ENCODE measurements at places on chromosomes 5 and 9.

DNA sequence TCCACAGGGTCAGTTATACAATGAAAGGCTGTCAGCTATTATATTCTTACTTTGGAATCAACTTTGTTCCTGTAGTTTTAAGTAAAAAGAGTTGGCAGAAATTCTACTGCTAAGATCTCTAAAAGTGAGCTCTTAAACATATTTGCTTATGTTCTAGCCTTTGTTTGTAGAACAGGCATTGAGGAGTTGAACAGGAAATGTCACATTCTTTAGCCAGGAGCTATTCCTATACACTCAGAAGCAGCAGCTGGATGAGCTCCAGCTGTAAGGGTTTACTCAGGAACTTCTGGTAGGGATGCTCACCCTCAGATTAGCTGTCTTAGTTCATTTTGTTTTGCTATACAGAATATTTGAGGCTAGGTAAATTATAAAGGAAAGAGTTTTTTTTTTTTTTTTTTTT, 22.4 kb upstream of the SPINK14 start:
- no peak for DNase-seq

DNA sequence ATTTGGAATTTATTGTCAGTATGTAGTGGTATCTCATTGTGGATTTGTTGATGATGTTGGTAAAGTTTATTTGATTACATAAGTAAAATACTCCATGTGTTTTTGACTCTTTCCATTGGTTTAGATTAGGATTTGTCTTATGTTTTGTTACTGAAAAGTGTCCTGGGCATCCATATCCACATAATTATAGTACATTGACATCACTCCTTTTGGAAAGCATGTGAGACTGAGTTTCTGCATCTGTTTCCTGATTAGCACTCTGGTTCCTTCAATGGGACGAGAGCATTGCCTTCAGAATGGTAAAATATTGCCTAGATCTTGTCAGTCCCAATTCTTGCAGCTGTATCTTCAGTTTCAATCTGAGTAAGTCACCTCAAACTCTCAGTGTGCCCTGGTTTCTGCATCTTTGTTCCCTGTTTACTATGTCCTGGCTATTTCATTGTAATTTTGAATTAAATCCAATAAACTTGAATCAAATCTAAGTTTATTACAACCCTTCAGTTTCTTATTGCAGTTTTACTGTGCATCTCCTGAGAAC, 128.1 kb downstream of the FBXO38 start:
- DNase-seq, result peak; percentile 1

- peak; percentile 45 for DNase-seq
Observed at GRCh38 chr9:5631026-5631425, 2.1 kb downstream of the RIC1 start.

DNA sequence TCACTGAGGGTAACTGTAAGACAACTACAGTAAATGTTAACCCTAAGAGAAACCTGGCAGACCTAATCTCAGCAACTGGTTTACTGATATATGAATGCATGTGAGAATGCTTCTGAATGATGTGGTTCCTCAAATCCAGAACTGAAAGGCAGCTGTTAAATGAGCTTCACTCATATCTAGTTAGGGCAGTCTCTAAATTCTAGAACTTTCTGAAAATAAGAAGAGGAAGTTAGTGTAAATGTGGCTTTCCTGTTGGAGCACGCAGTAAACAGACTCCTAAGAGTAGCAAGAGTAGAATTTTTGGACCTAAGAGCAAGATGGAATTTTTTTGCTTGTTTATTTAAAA, 117.9 kb upstream of the KCNN2 start:
- DNase-seq, result no peak

GRCh38 chr5:39619168-39619818, 194.5 kb upstream of the DAB2 start:
- no peak for DNase-seq

DNA sequence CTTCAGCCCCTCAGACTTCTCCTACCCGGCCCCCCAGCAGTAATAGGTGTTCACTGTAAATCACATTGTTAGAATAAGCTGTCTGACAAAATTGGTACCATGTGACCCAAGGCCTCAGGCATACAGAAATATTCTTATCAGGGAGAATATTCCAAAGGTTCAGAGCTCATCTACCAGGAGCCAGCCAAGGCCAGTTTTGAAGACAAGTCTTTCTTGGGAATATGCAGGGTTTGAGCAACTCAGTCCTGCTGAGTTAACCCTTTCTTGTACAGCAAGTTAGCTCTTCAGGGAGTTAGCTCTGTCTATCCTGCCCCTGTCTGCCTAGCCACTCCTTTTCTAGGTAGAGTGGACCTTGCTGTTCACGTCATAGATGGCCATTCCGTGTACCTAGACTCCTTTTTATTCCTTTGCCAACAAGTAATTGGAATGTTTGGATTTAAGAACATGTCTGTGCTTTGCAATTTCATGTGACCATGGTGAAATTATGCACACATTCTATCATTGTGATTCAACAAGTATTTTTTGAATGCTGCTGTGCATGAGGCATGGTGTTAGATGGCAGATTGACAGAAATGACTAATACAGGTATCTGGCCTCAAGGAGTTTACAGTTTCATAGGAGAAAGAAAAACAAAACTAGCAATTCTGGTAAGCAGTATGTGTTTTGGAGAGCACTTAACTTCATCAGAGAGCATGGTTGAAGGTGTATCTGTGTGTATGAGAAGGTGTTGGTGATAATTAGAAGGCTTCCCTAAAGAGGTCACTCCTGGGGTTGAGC, 22.6 kb downstream of the TGFBR1 start:
- DNase-seq, result no peak

DNA sequence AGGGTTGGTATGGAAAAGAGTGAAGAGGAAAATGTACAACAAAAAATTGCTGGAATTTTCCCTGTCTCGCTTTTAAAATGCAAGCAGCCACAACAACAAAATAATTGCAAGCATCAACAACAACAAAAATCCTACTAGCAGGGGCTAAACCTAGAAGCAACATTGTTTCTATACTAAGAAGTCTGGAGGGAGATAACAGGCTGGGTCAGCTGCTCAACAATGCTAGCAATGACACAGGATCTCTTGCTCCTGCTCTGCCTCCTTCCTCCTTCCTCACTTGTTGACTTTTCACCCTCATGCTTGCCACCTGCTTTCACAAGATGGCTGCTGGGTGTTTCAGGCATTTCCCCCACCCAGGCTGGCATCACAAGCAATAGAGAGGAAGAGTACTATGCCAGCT, 7.6 kb upstream of the AOPEP start:
- DNase-seq, result no peak

GRCh38 chr5:150904479-150905311, at the start of gene ZNF300:
Gene ZNF300, minus strand, starts transcription at chr5:150904980. Its CDS starts 1,825 bp downstream, at chr5:150903155.
- peak; percentile 77 for DNase-seq

GRCh38 chr9:121268851-121269641, 1.1 kb downstream of the GSN start:
- peak; percentile 83 for DNase-seq

DNA sequence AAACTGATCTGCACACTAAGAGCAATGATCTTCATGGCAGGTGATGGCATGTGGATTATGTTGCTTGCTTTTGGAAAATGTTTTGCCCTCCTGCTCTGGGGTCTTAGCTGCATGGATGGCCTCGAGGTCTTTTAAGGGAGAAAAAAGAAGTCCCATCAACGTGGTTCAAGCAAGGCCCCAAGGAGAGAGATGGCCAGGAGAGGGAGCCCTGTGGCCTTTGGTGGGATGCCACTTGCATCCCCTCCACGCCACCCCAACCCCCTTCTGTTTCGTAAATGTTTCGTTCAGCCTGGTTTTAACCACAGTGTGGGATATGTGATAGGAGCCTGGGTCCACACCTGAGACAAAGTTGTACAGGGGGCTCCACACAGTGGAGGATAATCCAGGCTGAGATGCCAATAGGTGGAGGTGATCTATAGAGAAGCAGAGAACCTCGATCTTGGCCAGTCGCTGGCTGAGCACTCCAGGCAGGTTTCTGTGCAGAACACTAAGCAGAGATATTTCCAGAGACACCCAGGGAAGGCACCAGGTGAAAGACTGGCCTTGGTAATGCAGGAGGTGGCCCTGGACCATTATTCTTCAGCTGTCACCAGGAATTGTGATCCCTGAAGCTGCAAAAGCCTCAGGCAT, 25.8 kb upstream of the FRRS1L start:
- DNase-seq, result no peak

DNA sequence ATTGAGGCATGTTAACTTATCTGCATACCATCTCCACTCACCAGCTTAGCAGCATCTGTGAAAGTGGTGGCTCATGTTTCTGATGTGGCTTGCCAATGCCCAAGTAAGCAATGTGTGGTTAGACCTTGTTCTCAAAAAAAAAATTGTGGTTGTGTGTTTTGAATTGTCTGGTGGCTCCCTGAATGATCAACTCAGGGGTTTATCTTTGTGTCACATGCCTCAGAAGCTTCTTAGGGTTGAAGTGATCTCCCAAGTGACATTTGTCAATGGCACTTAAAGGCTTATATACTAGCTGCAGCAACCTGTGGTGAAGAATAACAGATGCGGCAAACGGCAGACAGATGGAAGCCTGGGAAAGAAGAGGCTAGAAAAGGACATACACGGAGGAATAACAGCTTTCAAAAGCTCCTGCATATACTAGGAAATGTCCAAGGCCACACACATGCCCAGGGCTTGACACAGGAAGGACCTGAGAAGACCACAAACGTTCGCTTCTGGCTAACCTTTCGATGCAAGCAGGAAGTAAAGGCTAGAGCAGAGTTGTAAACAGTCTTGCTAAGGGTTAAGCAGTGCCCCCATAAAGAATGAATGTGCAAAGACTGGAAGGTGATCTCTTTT, 42.2 kb upstream of the FSD1L start:
- no peak for DNase-seq

GRCh38 chr9:79759460-79759859, 187.7 kb downstream of the TLE4 start:
- no peak for DNase-seq

DNA sequence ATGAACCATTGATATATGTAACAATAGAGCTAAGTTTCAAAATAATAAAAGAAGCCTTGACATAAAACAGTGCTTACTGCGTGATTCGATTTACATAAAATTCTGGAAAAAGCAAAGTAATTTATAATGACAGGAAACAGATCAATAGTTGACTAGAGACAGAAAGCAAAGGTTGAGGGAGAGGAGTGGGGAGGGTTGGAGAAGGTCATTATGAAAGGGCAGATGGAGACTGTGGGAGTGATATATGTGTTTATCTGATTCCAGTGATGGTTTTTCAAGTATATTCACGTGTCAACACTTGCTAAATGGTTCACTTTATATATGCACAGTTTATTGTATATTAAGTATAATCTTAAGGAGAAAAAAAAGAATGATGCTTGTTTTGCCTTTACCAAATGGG, 1885.7 kb upstream of the NUDT12 start:
- no peak for DNase-seq

- no peak for DNase-seq
Observed at GRCh38 chr5:21195145-21195544, 1207.1 kb upstream of the CDH18 start.

DNA sequence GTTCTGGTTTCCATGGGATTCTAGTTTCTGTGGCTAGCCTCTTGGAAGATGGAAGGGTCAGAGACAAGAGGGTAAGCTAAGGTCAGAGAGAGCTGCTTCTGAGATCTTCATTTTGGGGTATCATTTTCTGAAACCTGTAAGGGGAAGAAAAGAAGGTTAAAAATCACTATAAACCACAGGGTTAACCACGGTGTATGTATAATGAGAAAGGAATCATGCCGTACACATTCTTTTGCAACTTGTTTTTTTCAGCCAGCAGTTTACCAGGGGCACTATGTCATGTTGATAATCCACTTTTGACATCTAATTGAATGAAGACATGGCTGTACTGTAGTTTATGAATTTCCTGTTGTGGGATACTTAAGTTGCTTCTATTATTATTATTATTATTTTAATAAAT, 164.4 kb downstream of the FOCAD start:
- DNase-seq, result no peak

GRCh38 chr5:107535849-107536248, 134.9 kb downstream of the EFNA5 start:
- no peak for DNase-seq

DNA sequence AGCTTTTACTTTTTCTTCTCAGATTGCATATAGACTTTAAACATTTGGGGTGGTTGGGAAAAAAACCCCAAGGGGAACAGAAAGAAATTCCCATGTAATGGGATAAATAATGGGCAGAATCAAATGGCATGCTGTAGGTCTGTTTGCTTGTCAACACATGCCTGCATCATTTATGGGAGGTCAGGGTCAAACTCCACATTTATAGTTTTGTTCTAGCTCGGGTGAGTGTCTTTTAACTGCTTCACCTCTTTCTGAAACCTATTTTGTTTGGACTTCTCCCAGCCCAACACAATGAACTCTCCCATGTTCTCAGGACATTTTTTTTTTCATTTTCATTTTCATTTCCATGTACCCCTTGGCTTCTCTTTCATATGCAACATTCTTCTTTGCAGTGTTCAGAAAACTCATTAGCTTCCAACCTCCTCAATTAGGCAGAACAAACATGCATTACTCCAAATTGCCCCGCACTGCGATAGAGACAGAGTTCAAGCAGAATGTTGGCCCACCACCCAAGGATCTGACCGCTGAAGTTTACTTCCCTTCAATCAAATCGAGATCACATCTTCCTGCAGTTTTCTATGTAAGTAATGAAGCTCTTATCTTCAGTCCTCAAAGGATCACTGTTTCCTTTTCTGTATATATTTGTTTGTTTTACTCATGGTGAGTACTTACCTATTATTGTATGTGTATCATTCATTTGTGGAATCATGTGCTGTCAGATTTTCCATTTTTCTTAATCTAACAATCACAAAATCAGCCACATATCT, 354.6 kb downstream of the ZSWIM6 start:
- no peak for DNase-seq

- DNase-seq, result peak; percentile 88
Observed at GRCh38 chr9:83538172-83538889, at the start of gene FRMD3. Gene FRMD3, minus strand, starts transcription at chr9:83538401. Its CDS starts 170 bp downstream, at chr9:83538231.

GRCh38 chr5:108193021-108193795, 188.7 kb downstream of the FBXL17 start:
- peak; percentile 79 for DNase-seq

DNA sequence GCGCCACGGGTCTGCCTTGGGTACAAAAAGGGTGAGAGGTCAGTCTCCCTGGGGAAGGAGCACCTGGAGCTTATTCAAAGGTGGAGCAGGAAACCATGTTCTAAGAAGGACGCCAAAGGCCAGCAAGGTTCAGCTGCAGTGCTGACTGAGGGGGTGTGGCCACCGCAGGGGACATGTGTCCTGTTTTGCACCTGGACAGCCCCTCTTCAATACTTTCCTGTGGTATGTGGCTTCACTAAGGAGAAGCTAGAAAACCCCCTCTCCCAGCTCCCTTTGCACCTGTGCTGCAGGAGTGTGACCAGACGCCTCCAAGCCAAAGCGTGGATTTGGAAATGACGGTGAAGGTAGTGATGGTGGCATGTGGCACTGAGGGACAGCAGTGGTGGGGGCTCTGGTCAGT, 23.6 kb downstream of the TRIM14 start:
- DNase-seq, result no peak
